Stimulated activated CD8-positive, alpha-beta memory T cell treated with anti-CD3 and anti-CD28 coated beads, Interleukin-15, amount 100 ng/mL, for 4 hours (primary cell): ENCODE measurements at places on chromosomes 3 and 15.

DNA sequence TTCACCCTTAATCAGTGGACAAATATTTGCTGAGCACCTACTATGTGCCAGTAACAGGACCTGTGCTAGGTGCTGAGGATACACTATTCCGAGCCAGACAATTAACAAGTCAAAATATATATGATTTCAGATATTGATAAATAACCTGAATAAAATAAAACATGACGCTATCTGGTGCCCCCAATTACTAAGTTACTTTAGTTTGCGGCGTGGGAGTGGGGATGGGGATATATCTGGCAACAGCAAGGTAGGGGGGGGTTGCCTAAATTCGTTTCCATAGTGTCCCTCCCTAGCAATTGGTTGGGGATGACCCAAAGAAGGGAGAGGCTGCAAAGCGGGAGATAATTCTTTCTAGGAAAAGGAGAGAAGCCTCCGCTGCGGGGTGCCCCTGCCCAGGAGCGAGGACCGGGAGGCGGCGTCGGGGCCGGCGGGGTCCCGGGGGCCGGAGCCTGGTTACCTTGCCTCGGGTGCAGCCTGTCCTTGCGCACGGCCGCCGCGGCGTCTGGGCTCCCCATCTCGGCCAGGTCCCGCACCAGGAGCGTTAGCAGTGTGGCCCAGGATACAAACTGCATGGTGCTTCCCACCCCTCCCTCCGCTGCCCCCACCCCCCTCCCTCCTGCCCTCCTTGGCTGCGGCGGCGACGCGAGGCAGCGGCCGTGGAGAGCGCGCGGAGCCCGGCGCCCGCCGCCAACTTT, 567 bp downstream of the ADAMTS9 start:
- DNase-seq = no peak

DNA sequence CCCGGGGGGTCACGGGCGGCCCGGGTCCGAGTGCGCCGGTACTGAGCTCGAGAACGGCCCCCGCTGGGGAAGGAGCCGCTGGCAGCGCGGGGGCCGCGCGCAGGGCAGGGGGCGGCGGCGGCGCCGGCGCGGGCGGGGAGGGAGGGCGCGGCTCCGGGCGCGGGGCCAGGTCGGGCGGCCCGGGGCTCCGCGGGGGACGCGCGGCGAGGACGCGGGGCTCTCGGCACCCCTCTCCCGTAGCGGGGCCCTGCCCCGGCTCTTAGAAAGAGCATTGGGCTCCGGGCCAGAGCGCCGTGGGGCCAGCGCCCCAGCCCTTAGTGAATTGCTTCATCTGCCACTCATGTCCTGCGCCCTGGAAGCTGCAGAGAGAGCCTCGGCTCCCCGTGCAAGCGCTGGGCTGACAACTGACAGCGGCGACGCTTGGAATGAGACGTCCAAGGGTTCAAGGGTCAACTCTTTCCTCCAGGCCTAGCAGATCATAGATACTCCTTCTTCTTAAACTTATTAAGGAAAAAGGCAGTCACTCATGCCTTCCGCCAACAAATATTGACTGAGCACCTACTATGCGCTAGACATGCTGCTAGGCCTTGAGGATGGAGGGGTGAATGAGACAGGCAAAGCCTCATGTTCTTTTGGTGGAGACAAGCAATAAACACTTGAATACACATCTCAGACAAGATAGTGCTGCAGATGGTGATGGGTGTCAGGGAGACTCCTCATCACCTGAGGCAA, 140.8 kb downstream of the SMAD6 start:
- DNase-seq = no peak

DNA sequence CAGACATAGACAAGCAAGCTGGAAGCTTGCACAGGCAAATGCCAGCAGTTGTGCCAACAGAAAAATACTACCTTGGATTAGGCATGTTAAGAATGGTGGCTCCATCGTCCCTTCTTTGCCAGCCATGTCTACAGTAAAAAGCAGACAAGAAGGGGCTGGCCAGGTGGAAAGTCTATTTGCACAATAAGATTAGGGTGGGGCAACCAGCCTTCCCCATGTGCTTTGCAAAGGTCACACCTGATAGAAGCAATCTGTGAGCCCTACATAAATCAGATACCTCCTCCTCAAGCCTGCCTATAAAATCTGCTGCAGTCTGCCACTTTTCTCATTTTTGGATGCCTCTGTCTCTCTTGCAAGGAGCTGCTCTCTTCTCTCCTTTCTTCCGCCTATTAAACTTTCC, 555.9 kb downstream of the RSL24D1 start:
- DNase-seq = no peak

DNA sequence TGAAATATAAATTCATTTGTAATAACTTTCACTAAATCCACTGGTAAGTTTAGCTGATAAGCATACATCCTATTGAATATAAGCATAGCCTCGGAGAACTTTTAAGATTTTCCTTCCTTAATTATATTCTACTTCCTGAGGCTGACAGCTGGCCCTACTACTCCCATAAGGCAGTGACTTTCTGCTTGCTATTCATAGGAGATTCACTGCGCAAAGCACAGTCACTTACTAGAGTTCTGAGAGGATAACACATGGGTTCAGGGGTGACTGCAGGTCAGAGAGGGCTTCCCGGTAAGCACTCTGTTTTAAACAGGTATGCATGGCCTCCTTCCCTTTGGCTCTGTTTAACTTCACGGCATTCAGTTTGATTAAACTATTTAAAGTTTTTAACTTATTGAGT, 75.8 kb downstream of the FAIM start:
- DNase-seq = no peak

GRCh38 chr3:156431334-156432124, 123.4 kb downstream of the SSR3 start:
- DNase-seq = no peak

GRCh38 chr3:193452338-193452737, 73.8 kb upstream of the ATP13A5 start:
- no peak for DNase-seq

DNA sequence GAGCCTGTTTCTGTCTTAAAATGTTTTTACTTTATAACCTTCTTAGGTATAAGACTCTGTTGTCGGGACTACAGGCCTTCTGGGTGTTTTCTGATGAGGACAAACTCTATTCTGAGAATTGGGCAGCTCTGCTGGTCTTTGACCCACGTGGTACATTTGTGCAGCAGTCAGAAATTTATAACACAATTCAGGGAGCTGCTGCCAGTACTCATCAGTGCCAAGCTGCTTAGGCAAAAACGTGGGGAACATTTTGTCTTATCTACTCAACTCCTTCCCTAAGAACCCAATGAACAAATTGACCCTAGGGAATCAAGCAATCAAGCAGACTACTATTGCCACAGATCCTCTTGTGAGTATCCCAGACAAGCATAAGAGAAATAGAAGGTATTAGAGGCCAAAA, 180.7 kb upstream of the PDZRN3 start:
- no peak for DNase-seq

DNA sequence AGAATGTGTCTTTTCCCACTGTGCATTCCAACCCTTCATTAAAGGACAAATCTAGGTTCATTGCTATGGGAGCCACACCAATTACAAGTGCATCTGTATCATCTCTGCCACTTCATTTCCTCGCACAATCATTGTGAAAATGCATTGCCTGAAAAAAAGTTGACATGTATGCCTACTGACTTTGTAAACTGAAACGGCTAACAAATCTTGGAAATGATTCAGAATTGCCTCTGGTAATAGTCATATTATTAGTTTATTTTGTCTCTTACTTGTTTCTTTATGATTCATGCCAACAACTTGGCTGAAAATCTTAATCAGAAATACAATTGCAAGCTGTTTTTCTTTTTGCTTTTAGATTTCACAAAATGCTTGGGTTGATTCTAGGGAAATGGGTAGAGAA, 497.1 kb downstream of the ZIC1 start:
- DNase-seq = no peak

- no peak for DNase-seq
These were observed 3.2 kb upstream of the BMF start for GRCh38 chr15:40111888-40112287.
